ENCODE measurements at places on chromosomes 2 and 18. TPM values are rescaled to one million over a fixed set of nuclear protein-coding genes. Genes with fewer than 3 reads are reported as not detected.

GRCh38 chr2:46134531-46135227 is 162.5 kb upstream of the EPAS1 start:
- peak; percentile 61 for DNase-seq

The DSC3 gene
- polyA plus RNA-seq, result 2.6 TPM

- no peak for DNase-seq
These were observed 184.1 kb downstream of the AGAP1 start for GRCh38 chr2:235677937-235678336.

The AKAIN1 gene
- polyA plus RNA-seq, result not detected
